ENCODE measurements at places on chromosomes 7 and 10.

- peak; percentile 50 for DNase-seq
These were observed 118.6 kb upstream of the BTBD16 start for GRCh38 chr10:122152544-122152943.

GRCh38 chr10:644076-644942 is 45.2 kb downstream of the DIP2C start:
- peak; percentile 54 for DNase-seq

GRCh38 chr10:92735938-92736337 is 46.2 kb downstream of the HHEX start:
- no peak for DNase-seq

DNA sequence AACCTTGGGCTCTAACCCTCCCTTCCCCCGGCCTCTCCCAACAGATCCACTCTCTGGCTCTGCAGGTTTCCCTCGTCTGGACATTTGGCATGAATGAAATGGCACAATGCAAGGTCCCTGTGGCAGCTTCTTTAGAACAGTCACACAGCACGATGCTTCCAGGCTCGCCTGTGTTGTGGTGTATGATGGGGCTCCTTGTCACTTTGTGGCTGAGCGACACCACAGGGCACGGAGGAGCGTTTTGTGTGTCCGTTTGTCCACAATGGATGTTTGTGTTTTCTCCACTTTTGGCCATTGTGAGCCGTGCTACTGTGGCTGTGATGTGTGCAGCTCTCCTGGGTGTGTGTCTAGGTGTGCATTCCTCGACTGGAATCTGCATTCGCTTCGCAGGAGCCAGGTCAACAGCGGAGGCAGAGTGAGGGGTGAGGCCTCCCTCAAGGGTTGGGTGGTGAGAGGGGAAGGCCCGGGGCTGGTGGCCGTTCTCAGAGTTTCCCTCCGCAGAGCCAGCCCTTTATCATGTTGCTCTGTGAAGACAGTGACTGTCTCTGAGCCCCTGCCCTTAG is 22.3 kb upstream of the SHH start:
- no peak for DNase-seq

GRCh38 chr10:63320683-63321082 is 145.1 kb downstream of the JMJD1C start:
- DNase-seq: no peak

DNA sequence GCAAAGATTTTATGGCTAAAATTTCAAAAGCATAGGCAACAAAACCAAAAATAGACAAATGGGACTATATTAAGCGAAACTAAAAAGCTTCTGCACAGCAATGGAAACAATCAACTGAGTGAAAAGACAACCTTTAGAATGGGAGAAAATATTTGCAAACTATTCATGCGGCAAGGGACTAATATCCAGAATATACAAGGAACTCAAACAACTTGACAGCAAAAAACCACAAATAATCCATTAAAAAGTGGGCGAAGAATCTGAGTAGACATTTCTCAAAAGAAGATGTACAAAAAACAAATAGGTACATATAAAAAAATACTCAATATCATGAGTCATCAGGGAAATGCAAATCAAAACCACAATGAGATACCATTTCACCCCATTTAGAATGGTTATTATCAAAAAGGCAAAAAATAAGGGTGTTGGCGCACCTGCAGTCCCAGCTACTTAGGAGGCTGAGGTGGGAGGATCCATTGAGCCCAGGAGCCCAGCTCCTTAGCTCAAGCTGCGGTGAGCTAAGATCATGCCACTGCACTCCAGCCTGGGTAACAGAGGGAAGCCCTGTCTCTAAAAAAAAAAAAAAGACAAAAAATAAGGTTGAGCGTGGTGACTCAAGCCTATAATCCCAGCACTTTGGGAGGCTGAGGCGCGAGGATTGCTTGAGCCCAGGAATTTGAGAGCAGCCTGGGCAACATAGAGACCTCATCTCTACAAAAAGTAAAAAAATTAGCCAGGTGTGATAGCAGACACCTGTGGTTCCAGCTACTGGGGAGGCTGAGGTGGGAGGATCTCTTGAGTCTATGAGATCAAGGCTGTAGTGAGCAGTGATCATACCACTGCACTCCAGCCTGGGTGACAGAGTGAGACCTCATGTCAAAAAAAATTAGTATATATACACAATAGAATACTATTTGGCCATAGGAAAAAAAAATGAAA is 4.2 kb upstream of the CCM2 start:
- no peak for DNase-seq

DNA sequence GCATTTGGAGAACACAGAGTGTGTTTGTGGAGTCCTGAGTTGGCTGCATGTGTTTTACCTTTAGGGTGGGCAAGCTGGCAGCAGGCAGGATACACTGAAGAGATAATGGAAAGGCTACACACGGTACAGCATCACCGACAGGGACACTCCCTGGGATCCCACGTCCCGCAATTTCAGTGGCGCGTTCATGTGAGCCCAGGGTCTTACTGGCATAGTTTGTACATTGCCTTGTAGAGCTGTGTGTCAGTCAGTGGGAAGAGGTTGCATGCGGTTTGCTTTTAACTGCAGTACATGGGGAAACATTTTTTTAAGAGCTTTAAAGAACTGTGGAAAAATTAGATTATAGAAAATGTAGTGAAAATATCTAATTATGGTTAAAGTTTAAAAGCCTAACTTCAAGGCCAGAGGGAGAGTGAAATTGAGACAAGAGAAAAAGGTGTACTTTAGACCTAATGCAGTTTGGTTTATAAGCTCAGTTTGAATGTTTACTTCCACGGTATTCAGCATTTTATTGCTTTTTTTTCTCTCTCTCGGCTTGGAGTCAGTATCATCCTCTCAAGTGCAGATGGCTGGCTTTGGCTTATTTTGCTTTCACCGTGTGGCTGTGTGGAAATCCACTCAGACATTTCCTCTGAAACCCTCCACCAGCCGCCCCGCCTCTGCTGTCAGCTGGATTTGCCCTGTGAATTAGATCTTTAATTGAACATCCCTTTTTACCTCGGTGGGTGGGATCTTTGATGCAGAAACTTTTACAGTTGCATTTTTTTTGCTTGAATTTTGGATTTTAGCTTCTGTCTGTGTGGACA is 364.2 kb upstream of the COBL start:
- no peak for DNase-seq

DNA sequence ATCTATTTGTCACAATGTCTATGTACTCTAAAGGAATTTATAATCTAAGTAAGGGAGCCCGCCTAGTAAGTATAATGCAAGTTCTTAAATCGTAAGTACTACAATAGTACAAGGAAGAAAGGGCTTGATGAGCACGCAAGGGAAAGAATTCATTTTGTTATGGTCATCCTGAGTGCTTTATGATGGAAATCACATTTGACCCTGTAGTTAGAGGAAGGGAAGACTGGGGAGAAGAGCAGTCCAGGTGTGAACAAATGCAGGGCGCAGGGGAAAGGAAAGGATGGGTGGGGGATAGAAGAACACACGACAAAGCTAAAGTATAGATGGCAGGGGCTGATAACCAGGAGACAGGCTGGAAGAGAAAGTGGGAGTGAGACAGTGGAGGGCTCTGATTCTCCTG is 88.2 kb upstream of the ARMC3 start:
- DNase-seq: peak; percentile 26

GRCh38 chr7:136062625-136063325 is 85.6 kb upstream of the MTPN start:
- DNase-seq: no peak

- peak; percentile 12 for DNase-seq
These were observed 227.8 kb upstream of the GRB10 start for GRCh38 chr7:51010534-51010933.

- no peak for DNase-seq
These were observed 438.0 kb downstream of the CNTNAP2 start for GRCh38 chr7:146554556-146554955.

- DNase-seq: peak; percentile 37
These were observed 20.2 kb downstream of the TOMM7 start for GRCh38 chr7:22802426-22802825.

DNA sequence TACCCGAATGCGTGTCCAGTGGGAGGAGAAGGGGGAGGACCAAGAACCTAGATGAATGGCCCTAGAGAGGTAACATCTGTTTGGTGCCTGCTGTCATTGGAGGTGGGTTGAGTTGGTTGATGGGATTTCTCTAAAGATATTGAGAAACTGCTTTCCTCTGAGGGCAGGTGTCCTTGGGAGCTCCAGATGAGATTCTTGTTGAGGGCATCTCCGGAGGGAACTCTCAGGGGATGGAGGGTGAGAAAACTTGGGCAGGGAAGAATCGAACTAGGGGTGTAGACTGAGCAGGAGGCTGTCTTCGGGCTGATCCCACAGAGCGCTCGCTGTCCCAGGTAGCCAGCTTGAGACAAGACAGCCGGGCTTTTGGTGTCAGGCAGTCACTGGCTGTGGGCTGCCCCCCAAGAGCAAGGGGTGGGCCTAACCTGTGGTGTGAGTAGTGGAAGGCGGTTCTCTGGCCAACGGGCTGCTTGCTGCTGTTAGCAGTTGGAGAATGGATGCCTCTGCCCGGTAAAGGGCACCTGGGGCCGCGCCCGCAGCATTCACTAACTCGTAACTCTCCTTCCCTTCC is 3.7 kb downstream of the IRF5 start:
- DNase-seq: peak; percentile 51

GRCh38 chr7:107147464-107148393 is 21.1 kb upstream of the HBP1 start:
- peak; percentile 19 for DNase-seq

GRCh38 chr10:82801289-82801688 is 926.3 kb downstream of the NRG3 start:
- DNase-seq: no peak

DNA sequence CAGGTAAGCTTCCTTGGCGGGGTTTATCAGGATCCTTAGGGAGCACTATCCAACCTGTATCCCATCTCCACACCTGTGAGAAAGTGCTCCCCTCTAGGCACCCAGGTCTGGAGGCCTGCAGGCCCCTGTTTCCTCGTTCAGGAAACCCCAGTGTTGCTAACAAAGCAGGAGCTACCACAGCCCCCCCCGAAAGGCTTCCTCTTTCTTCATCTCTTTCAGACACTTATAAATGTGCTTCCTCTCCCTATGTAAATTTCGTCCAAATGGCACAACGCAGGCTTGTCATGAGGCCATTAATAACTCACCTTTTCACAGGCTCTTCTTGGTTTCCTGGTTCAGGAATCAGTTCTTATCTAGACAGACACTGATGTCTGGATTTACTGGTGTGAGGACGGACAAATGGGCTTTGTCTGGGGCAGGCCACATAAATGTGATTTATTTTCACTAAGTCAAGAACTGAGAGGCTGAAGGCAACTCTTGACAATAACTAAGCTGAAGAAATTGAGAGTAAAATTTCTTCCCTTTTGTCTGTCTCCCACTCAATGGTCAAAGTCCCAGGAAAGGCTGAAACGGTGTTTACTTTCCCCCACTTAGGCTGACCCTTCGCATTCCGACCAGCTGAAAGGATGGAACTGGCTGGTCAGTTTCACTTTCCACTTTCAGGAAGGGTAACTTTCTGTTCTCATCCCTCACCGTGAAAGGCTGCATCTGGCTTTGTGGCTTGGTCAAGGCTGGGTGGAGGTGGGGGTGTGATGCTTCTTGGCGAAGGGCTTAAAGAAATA is 46.8 kb downstream of the PIK3AP1 start:
- DNase-seq: no peak

DNA sequence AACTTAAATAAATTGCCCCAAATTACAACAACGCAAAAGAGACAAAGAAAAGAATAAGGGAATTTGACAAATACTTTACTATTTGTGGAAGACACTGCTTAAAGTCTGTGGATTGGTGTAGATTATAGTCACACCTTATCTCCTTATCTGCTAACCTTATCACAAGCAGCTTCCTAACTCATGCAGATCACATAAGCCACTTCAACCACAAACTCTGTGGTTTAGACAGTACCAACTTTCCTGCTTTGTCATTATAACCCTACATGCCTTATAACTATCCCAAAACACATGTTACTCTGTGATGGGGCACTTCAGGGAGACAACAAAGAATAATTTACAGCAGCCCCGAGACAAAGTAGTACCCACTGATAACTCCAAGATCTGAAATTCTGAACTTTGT is 41.5 kb upstream of the PPP3CB start:
- DNase-seq: no peak

DNA sequence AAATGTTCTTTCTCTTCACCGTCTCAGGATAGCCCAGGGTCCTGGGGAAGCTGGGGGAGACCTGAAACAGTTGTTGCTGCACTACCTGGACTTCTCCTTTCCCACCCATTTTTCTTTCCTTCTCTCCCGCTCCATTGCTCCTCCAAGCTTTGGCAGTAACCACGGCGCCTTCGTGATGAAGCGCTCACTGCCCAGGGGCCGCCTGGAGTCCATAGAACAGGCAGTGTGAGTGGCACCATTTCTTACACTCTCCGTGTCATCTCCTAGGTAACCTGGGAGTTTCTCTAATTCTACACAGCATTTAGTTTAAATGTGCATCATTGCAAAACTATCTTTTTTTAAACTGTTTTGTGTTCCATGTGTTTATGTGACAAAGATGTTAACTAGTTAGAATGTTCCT is 40.3 kb upstream of the BHLHA15 start:
- no peak for DNase-seq

DNA sequence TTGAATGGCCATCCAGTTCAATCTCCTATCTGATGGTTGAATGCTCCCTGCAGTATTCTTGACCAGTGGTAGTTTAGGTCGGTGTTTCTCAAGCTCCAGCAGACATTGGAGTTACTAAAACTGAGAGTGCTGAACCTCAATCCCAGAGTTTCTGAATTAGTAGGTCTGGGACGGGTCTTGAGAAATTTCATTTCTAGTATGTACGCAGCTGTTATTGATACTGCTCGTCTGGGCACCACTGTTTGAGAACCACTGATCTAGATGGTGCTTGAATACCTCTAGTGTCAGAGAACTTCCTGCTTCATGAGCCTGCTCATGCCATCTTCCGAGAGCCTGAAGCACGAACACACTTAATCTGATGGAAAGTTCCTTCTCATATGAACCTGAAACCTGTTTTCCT is 99.4 kb upstream of the CREB5 start:
- no peak for DNase-seq

DNA sequence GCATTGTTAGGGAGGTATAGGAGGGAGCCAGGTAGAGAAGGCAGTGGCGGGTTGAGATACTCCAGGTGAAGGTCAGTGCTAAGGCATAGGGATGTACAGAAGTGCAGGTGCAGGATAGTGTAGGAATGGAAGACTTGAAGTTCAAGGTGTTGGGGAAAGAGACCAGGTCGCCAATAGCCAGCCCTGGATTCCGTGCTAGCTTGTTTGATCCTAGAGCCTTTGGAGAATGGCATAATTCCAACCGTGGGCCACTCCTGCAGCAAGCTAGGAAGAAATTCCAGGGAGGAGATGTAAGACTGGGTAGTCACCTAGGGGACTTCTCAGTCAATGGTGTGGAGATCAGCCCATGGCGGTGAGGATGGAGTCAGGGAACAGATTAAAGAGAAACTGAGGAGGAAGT is 272.7 kb downstream of the RPS24 start:
- no peak for DNase-seq

DNA sequence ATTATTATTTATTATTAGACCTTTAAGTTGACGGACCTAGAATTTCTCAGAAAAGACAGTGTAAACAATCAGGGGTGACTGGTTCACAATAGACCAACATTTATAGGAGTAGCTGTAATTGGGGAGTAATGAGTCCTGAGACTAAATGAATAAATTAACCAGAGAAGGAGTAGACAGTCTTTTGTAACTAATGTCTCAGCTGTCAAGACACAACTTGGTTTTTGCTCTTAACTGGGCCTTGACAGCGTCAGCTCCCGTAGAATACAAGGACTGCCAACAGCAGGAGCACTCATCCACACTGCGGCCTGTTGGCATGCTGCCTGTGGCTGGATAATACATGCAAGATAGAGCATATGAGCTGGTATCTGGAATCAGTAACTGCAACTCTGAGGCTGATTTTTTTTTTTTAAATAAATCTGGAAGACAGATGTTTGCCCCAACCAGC is 123.9 kb downstream of the CACNA2D1 start:
- no peak for DNase-seq

Data from H7 (cell line).